Kidney epithelial cell (primary cell): ENCODE measurements at places on chromosomes 3 and 15. TPM values are rescaled to one million over a fixed set of nuclear protein-coding genes. Genes with fewer than 3 reads are reported as not detected.

DNA sequence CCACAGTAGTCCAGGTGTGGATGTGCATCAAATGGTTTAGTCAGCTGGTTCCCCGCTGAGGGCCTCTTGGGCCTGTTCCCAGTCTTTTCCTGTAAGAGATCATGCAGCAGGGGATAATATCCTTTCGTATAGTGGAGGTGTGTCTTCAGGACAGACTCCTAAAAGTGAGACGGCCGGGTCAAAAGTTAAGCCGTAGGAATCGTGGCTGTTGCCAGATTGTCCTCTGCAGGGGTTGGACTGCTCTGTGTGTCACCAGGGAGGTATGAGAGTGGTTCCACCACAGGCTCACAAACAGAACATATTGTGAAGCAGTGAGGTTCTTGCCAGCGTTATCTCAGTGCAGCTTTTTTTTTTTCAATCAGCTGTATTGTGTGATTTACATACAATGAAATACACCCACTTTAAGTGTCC is 95.0 kb downstream of the VGLL4 start:
- DNase-seq, result peak; percentile 34

MCTP2 gene
- total RNA-seq, result 6.3 and 7.7 TPM in 2 replicates

DNA sequence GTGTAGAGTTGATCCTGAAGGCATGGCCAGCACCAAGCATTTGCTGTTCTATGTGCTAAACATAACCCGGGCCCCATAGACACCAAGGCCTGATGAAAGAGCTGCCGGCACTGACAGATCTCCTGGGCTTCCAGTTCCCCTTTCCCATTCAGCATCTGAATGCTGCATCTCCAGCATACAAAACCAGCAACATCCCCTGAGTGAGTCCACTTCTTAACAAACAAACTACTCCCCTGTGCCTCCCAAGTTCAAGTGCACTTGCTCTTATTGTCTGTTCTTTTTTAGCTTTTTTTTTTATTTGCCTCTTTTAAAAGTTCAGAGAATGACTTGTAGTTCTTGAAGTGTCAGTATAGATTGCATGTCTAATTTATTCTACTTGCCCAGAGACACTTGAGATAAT is 156.0 kb downstream of the EDEM1 start:
- no peak for DNase-seq

GRCh38 chr3:32399030-32399620 is 7.5 kb downstream of the CMTM7 start:
- no peak for DNase-seq

GRCh38 chr3:39137435-39137936 is 15.9 kb downstream of the CSRNP1 start:
- no peak for DNase-seq
